ENCODE measurements at places on chromosomes 11 and 22.

GRCh38 chr11:124199702-124200101, 16.6 kb downstream of the OR10D3 start:
- peak; percentile 33 for DNase-seq

GRCh38 chr11:79266396-79266795, 174.4 kb downstream of the TENM4 start:
- no peak for DNase-seq

DNA sequence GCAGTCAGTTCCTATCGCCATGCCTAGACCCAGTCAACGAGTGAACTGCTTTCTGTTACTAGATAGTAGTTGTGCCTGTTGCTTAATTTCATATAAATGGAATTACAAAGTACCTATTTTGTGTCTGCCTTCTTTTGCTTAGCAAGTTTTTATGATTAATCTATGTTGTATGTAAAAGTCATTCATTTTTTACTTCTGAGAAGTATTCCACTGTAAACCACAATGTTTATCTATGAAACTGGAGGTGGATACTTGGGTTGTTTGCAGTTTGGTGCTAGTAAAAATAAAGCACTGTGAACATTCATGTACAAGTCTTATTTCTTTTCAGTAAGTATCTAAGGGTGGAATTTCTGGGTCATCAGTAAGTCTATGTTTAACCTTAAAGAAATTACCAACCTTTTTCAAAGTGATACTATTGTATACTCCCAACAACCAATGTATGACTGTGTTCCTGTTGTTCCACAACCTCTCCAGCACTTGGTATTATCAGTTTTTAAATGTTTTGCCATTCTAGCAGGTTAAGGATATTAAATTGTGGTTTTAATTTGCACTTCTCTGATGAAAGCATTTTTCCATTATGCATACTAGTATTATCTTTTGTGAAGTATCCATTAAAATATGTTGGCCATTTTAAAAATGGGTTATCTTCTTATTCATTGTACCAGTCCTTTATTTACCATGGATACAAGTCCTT, 68.2 kb downstream of the DNAJC24 start:
- peak; percentile 73 for DNase-seq

DNA sequence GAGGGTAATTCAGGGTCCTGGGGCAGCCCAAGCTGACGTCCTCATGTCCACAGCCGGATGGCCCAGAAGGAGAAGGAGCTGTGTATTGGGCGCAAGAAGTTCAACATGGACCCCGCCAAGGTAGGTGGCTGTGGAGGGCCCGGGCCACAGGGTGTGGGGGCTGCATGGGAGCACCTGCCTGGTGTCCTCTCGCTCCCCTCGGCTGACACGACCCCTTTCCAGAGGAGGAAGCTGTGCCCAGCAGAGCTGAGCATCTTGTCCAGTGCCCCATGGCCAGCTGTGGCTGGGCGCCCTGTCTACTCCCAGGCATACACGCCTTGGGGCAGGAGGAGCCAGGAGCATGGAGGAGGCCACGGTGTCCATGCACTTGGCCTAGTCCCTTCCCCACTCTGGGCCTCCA, 13.6 kb downstream of the CYTH4 start:
- DNase-seq, result no peak

DNA sequence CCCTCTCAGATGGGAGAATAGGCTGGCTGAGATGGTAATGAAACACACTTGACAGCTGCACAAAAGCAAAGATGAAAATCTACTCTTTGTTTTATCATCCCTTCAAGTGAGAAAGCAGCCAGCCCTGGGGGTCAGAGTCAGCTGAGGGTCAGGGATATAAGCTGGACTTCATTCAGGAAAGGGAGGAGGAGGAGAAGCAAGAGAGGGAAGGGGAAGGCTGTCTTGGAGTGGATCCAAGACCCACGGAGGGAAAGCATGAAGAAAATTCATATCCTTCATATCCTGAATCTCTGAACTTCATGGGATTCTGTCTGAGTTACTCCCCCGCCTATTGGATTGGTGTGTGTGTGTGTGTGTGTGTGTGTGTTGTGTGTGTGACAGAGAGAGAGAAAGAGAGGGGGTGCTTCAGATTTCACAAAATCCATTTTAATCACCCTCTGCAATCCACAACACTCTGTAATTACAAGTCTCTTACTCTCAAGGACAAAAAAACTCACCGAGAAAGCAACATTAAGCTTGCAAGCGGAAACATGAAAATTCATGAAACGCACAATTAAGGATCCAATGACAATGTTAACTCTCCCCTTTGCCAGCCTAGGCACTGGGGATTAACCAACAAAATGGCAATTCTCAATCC, 327.7 kb downstream of the TENM4 start:
- DNase-seq, result no peak

DNA sequence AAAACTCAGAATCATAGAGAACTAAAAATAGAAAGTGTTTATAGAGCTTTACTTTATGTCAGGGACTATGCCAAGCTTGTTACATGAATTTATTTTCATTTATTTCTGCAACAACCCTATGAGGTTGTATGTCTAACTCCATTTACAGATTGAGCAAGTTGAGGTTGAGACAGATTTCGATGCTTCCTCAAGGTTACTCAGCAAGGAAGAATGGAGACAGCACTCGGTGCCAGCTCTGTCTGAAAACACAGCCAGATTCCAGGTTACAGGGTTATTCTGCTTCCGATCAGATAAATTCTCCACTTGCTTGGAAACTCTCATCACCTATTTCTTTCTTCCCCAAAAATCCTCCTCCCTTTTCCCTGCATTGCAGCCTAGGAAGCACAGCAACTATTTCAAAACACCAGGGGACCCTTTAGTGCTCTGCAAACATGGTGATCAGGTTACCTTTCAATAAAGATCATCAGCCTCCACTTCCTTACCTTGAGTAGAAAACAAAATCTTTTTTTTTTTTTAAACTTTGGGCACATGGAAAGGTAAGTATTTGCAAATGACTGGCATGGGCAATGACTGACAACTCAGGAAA, 7.0 kb downstream of the MMP3 start:
- peak; percentile 6 for DNase-seq

DNA sequence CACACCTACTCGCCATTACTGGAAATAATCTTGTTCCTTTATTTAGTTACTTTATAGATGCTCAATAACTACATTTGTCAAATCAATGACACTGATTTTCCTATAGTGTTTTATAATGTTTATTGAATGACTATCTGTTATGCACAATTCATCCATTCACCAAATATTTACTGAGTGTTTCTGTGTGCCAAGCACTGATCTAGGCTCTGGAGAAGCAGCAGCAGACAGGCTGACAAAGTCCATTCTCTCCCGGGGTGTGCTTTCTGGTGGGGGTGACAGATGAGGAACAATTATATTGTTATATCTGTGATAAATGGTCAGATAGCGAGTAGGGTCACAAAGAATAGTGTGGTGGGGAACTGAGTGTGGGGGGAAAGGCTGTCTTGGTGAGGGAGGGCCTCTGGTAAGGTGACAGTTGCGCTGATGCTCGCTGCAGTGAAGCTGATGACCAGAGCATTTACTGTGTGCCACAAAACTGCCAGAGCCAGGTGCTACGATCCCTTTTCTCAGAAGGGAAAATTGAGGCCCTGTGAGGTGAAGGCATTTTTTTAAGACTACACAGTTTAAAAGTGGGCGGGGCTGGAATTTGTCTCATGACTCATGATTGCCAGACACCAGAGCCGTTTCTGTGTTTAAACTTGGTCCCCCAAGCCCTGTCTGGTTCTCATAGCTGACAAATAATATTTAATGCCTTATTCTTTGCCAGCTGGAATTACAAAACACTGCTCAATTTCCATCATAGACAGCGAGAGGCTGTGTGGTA, 10.2 kb downstream of the PACS1 start:
- DNase-seq, result peak; percentile 77

DNA sequence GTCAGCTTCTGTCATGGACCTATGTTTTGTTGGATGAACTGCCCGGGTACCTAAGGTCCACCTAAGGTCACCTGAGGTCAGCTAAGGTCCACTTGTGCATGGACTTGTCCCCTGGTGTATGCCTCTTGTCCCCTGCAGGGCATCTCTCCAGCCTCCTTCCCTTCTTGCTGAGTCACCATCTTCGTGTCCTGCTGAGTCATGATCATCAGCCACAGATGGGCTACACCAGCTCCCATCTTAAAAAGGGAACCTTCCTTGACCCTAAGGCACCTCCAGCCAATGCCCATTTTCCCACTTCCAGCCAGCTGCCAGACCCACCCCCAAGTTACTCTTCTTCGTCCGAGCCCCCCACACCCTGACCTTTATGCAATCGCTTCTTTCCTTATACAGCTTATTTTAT, 544.9 kb downstream of the TBC1D22A start:
- DNase-seq, result peak; percentile 72

- DNase-seq, result no peak
Measured at GRCh38 chr11:77431813-77432212, 42.1 kb downstream of the PAK1 start.

- no peak for DNase-seq
Measured at GRCh38 chr22:42228483-42228882, 42.0 kb downstream of the TCF20 start.

DNA sequence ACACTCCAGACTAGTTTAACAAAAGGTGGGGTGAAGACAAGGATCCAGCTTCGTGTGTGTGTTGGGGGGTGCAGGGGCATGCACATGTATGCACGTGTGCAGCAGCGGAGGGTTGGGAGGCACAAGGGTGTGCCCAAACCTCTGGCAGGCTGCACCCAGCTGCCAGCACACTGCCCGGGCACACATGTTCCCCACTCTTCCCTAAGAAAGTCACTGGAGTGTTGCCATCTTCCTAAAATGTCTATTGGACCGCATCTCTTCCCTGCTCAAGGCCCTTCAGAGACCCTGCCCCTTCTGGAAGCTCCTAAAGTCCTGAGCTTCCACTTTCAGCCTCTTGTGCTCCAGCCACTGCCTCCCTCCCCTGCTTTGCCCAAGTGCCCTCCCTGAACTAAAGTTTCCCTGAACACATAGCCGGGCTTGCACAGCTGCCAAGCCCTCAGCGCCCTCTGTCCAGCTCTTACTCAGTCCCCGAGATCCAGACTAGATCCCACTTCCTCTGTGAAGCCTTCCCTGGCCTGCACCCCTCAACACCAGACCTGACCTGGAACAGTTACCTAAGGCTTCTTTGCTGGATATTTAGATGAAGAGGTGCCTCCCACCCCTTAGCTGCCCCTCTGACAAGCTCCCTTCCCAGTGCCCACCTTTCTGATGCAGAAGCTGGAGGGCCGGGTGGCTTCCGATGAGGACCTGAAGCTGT, 6.0 kb downstream of the CFL1 start:
- no peak for DNase-seq

DNA sequence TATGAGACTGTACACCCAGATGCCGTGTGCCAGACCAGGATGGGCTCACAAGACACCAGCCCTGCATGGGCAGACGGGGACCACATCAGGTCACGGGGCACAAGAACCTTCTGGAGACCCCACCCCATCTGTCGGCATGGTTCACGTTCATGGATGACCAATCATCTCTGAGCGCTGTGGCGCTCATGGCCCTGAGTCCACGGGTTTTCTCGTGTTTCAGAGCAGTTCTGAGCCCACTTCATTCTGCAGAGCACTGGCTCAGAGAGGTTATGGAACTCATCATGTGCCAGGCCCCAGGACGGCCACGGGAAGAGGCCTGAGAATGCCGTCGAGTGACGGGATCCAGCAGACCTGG, 63.0 kb upstream of the PPARA start:
- no peak for DNase-seq

- no peak for DNase-seq
Measured at GRCh38 chr22:48299801-48300200, 1527.9 kb downstream of the BRD1 start.

- peak; percentile 88 for DNase-seq
Measured at GRCh38 chr11:86193297-86194095, 51.1 kb upstream of the EED start.

- no peak for DNase-seq
Measured at GRCh38 chr11:66688561-66689534, 11.2 kb upstream of the RBM4B start.

- no peak for DNase-seq
Measured at GRCh38 chr22:38938221-38938620, 19.2 kb upstream of the APOBEC3A start.

DNA sequence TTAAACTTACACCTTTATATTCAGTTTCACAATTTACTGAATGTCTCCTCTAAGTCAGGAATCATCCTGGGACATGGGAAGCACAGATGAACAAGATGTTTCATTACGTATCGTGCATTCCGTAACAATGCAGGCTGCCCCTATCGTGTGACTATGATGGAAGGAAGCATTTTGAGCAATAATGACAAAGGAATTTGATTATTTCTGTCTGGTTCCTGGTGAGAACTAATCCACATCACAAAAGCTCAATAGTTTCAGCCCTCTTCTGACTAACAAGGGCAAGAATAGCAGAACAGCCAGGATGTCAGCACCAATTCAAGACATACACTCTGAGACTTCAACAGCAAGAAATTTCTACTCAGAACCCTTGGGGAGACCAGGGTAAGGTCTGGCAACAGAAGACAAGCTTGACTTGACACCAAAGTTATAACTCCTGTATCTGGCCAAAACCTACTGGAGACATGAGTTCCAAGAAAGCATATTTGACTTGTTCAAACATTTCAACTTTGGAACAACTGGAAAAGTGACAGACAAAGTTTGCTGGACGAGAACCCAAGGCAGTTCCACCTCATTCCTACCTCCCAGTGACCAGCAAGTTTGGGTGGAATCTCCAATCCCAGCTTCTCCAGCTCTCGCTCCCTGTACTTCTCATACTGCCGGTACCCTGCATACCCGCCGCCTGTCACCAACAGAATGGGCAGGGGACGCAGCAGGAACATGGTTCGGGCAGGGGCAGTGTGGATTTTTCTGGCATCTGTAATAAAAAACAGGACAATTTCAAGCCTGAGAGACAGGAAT, 14.3 kb downstream of the PISD start:
- DNase-seq, result peak; percentile 34

- no peak for DNase-seq
Measured at GRCh38 chr11:40841231-40841630, 618.2 kb downstream of the LRRC4C start.

- peak; percentile 10 for DNase-seq
Measured at GRCh38 chr11:27120211-27120610, 79.6 kb downstream of the BBOX1 start.

- DNase-seq, result peak; percentile 27
Measured at GRCh38 chr11:19241260-19242178, 774 bp upstream of the E2F8 start.
